ENCODE measurements at places on chromosomes 4 and X.

DNA sequence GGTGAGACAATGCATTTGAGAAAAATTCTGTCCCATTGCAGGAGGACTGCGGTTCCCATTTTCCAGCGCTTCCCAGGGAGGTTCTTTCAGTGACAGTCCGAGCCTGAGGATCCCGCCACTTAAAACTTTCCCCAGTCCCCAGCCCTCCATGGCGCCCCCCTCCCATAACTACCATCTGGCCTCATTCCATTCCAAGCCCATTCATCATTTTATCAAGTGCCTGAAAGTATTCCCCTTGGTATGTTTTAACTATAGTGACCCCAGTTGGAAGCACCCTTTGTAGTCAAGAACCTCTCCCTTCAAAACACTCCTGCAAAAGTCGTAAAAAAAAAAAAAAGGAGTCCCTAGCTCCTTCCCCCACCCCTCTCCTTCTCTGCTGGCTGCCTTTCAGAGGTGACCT is 1.2 kb downstream of the RASL11B start:
- DNase-seq, result no peak

DNA sequence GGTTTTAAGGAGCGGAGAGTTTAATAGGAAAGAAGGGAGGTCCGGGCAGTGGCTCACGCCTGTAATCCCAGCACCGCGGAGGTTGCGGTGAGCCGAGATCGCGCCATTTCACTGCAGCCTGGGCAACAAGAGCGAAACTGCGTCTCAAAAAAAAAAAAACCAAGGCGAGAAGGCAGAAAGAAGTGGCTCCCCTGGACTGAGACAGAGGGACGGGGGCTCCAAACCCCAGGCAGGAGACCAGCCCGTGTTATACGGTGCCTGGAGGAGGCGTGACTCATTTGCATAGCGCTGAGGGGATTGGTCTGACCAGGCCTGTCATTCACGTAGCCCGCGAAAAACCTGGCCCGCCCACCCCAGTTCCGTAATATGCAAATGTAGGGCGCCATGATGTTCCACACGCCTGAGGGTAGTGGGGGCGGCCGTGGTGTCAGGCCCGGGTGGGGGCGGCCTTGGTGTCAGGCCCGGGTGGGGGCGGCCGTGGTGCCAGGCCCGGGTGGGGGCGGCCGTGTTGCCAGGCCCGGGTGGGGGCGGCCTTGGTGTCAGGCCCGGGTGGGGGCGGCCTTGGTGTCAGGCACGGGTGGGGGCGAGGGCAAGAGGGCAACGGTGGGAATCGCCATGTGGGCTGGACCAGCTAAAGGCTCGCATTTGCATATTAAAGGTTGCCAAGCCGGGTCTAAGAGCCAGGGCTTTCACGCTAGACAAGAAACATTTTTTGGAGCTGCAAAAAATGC is 2.1 kb downstream of the PLCXD1 start:
- DNase-seq, result peak; percentile 93

DNA sequence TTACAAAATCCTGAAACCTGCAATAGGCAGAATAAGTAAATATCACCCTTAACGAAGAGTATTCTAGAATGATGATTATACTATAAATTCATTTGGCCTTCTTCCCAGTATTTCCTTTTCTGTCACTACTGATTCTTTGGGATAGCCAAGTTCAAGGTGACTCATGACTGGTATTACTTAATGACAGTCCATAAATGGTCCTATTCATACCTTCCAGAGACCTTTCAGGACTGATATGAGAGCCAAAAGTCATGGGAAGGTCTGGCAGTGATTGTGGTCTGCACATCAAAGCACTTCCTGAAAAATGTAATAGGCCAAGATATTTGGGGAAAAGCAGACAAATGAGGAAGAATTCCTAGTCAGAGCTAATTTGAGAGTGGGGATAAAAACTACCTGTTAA is 239.6 kb upstream of the FAM47A start:
- no peak for DNase-seq

DNA sequence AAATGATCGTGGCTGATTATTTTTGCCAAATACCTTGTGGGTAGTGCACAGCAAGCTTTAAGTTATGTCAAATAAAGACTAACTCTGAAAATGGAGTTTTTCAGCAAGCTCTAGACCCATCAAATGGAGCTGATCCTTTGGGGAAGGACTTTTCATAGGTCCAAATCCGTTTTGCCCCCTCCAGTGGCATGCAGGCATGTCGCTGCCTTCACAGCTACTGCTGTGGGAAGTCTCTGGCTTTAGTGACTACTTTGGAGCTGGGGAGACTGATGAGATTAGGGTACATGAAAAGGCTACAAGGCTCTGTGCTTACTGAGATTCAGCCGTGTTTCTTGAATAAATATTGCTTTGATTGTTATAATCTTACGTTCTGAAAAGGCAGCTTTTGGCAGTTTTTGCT is 106.6 kb upstream of the HS3ST1 start:
- DNase-seq, result no peak

DNA sequence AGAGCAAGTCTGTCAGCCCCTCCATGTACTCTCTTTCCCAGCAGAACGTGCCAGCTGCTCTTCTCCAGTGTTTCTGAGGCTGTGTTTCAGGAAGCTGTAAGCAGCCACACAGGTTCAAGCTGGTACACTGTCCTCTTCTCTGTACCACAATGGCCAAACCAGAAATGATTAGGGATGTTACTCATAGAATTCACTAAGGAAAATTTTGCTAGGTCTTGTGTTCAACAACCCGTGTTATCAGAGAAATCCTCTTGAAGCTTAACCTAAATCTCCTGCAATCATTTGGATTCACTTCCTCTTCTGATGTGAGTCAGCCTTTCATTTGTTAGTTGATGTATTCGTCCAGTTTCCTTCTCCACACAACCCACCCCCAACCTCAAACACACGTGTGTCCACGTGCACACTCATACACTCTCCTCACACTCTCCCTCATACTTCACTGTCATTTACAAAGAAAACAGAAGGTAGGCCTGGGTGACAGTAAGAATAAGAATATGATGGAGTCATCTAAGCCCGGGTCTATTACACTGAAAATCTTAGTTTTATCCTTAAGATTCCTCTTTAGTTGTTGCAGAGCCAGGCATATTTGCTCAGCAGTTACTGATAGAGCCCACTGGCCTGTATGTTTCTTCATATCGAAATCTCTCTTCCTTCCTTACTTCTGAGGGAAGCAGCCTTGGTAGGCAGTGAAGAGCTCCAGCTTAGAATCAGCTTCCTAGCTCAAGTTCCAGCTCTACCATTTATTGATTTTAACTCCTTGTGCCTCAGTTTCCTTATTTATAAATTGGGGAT is 63.4 kb downstream of the DCUN1D4 start:
- DNase-seq, result no peak

DNA sequence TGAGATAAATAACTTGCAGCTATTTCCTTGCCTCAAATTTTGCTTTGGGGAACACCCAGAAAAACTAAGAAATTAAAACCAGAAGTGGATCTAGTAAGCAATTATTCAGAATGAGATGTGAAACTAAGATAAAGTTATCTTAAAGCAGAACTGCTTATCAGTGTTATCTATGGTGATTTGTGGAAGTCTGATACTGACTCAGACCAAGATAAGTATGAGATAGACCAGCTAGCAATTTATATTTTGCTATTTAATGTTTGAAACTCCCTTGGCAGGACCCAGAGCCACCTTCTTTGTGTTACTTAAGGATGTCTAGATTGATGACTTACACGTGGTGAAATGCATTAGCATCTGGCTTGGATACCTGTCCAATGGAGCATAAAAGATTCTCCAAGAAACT is 368.1 kb downstream of the EPHA5 start:
- no peak for DNase-seq

GRCh38 chr4:4762909-4763821 is 96.3 kb upstream of the MSX1 start:
- peak; percentile 92 for DNase-seq

GRCh38 chr4:116930329-116930728 is 155.0 kb downstream of the TRAM1L1 start:
- no peak for DNase-seq

GRCh38 chr4:20418861-20419451 is 167.3 kb downstream of the SLIT2 start:
- peak; percentile 20 for DNase-seq

GRCh38 chr4:88706574-88706973 is 8.9 kb upstream of the NAP1L5 start:
- peak; percentile 32 for DNase-seq

DNA sequence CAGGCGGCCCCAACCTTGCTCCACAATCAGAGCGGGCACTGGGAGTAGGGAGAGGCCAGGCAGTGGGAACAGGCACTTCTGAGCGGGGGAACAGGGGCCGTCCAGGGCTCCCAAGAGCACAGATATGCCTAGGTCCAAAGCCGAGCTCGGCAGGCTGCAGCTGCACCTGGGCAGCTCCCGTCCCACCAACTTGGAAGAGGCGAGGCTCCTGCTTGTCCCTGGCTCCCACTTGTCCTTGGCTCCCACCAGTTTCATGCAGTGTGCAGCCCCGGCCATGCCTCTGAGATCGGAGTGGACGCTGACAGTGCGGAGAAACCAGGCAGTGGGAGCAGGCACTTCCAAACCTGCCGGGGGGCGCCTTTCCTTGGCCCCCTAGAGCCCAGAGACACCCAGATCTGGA is 84.0 kb upstream of the XAGE2 start:
- DNase-seq, result no peak

- DNase-seq, result no peak
Observed at GRCh38 chr4:175874306-175874705, 62.2 kb upstream of the GPM6A start.

- no peak for DNase-seq
Observed at GRCh38 chr4:76762137-76763130, 135.5 kb downstream of the SOWAHB start.

Measured in SK-N-DZ (cell line).